C1 segment of cervical spinal cord (tissue), 14 donors: ENCODE measurements at places on chromosomes 6 and 20.
A peak's percentile ranks its signal among the peaks of the same experiment; 100 is the strongest.

DNA sequence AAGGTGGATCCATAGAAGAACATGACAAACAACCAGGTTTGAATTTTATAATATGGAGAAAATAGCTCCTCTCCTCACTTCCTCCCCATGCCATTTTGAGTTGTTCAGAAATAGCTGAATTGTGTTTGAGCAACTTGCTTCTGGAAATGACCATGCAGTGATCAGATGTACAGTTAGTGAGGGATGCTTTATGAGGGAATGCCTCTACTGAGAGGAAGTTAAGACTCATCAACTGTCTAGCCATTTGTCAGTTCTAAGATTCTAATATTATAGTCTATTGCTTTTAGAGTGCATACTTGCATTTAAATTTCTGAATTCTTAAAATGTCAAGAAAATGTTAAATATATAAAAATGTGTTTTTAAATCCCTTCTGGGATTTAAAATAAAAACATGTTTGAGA lies 3.8 kb downstream of the LAMA2 start:
- DNase-seq = no peak

DNA sequence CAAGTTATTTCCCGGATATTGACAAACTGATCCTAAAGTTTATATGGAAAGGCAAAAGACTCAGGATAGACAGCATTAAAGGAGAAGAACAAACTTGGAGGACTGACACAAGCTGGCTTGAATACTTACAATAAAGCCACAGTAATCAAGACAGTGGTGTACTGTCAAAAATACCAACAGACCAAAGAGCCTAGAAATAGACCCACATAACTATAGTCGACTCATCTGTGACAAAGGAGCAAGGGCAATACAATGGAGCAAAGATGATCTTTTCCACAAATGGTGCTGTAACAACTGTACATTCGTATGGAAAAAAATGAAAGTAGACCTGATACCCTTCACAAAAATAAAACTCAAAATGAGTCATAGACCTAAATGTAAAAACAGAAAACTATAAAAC lies 46.0 kb downstream of the ABHD12 start:
- no peak for DNase-seq

- DNase-seq = no peak
Measured at GRCh38 chr20:40462566-40462965, 226.5 kb downstream of the MAFB start.

DNA sequence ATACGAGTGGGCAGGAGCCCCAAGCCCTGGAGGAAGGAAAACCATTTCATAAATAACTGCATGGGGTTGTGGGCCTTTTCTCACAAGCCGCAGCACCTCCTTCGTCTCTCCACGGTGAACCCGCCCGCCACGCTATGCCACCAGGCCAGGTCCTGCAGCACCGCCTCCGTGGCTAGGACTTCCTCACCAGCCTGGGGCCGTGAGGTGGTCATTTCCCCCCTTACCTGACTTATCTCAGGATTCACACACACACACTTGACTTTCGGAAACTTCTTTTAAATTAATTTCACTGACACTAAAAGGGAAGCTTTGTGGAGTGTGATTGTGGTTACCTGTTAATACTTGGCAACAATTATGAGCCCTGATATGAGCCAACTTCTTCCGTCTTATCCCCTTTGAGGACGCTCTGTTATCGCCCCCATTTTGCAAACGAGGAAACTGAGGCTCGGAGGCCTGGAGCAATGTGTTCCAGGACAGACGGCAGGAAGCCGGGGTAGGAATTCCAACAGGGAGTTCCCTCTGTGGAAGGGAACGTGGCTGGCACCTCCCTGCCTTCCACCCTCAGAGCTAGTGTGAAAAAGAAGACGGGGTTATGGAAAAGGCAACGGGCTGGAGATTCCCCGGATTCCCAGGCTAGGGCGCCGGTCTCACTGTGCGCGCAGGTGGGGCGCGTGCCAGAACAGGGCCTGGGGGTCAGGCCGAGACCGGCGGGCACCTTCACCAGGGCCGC lies 817 bp upstream of the SLCO4A1 start:
- DNase-seq = no peak

- DNase-seq = no peak
Measured at GRCh38 chr6:102216232-102216631, 822.7 kb downstream of the GRIK2 start.

DNA sequence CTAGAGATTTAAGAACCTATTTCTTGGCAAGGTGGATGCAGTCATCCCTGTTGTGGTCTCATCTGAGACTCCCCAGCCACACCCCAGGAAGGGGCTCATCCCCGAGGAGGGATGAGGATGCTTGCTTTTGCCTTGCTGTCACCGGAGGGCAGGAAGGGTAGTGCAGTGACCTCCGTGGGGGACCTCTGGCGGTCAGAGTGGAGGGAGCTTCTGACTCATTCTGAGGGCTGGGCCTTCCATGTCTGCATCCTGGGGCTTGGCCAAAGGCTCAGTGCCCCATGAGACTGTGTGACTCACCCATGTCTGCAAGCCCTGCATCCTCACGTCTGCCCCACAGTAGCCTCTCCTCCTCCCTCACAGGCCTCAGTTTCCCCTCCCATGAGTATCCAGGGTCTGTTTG lies 38.7 kb downstream of the UQCC2 start:
- DNase-seq = no peak

- DNase-seq = no peak
Measured at GRCh38 chr6:90087106-90087833, 193.0 kb downstream of the GJA10 start.

DNA sequence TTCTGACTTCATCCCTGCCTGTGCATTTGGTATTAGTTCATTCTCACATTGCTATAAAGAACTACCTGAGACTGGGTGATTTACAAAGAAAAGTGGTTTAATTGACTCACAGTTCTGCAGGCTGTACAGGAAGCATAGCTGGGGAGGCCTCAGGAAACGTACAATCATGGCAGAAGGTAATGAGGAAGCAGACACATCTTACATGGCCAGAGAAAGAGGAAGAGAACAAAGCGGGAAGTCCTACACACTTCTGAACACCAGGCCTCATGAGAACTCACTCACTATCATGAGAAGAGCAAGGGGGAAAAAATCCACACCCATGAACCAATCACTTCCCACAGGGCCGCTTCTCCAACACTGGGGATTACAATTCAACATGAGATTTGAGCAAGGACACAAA lies 303.9 kb downstream of the CBLN4 start:
- no peak for DNase-seq

GRCh38 chr6:144939921-144940320 lies 654.8 kb downstream of the UTRN start:
- no peak for DNase-seq

- peak; percentile 3 for DNase-seq
Measured at GRCh38 chr6:165704045-165704748, 41.2 kb upstream of the PDE10A start.

GRCh38 chr20:25316506-25317190 lies 68.8 kb downstream of the PYGB start:
- DNase-seq = no peak

- no peak for DNase-seq
Measured at GRCh38 chr20:13800728-13801134, 15.9 kb downstream of the NDUFAF5 start.

DNA sequence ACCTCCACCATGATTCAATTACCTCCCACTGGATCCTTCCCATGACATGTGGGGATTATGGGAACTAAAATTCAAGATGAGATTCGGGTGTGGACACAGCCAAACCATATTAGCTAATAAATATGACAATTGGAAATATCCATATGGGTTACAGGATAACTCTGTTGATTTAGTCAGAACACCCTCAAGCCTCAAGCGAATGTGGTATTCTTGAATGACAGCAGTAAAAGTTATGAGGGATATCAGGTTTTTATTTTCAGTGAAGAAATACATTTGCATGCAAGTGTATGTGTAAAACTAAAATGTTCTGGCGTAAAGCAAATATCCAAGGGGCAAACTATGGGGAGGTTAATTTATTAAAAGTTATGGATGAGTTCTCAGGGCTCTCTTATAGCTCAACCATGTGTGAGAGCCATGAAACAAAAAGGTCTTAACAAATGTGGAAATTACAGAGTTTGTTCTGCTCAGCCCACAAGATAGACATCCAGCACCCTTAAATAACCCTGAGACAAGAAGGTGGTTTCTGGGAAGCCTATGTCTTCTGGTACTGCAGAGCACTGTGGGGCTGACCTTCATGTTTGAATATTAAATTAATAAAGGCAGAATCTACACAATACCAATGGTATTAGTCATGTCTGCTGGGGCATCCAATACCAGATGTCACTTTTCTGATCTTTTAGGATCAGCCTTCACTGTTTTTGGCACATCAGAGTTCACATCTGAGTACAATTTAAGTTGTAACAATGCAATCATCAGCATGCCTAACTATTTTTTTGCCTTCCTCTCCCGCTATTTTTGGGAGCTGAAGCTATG lies 370.5 kb upstream of the RSPO3 start:
- no peak for DNase-seq

DNA sequence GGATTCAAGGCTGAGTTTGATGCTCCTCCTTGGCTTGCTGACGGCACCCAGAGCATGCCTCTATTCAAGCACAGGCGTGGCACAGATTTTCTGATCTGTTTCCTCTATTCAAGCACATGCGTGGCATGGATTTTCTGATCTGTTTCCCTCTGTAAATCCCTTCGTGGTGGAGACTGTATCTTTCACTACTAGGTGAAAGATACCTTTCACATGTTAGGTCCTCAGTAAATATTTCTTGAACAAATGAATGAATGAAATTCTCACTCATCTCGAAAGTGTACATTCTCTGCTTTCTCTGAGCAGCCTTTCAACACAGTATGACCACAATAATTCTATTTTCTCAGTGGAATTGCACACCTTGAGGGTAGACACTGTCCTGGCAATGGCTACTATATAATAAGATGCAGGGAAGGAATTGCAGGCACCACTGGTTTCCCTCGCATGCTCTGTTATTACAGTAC lies 72.6 kb upstream of the F13A1 start:
- DNase-seq = no peak

- no peak for DNase-seq
Measured at GRCh38 chr20:53124075-53124551, 152.0 kb downstream of the TSHZ2 start.

DNA sequence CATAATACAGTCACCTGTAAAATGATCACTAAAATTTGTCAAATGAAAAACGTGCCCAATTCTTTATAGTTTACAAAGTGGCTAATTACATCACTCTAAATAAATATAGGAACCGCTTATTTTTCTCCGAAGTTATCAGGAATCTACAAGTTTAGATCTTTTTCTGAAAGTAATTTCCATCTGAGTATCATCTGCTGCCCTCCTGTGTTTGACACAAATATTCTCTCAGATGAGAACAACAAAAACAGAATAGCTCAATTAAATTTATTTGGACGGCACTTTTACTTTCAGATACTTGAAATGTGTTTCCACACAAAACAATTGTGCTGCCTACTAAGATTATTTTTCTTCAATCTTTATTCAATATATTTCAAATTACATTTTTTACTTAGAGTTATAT lies 5.0 kb downstream of the SF3B5 start:
- DNase-seq = no peak

DNA sequence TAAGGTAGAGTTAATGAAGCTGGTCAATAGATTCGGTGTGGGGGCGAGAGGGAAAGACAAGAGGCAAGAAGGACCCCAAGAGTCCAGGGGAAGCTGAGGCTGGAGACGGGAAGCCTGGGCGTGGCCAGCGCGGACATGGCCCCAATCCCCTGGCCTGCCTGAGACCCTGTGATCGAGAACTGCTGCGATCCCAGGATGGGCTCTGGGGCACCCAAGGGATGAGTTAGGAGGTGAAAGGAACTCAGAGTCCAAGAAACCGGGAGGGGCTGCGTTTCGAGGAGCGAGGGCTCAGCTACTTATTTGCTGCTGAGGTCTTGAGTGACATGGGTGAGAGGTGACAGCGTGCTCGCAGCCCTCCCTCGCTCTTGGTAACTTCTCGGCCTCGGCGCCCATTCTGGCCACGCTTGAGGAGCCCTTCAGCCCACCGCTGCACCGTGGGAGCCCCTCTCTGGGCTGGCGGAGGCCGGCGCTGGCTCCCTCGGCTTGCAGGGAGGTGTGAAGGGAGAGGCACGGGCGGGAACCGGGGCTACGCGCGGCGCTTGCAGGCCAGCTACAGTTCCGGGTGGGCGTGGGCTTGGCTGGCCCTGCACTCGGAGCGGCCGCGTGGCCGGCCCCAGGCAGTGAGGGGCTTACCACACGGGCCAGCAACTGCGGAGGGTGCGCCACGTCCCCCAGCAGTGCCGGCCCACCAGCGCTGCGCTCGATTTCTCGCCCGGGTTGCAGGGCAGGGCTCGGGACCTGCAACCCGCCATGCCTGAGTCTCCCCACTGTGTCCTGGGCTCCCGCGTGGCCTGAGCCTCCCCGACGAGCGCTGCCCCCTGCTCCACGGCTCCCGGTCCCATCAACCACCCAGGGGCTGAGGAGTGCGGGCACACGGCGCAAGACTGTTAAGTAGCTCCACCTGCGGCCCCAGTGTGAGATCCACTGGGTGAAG lies 58.2 kb downstream of the IRF4 start:
- DNase-seq = no peak

GRCh38 chr6:111032484-111033140 lies 50.8 kb downstream of the RPF2 start:
- no peak for DNase-seq

- DNase-seq = no peak
Measured at GRCh38 chr6:8499540-8499939, 64.2 kb upstream of the SLC35B3 start.

GRCh38 chr20:19047040-19047950 lies 165.1 kb upstream of the SLC24A3 start:
- DNase-seq = no peak

DNA sequence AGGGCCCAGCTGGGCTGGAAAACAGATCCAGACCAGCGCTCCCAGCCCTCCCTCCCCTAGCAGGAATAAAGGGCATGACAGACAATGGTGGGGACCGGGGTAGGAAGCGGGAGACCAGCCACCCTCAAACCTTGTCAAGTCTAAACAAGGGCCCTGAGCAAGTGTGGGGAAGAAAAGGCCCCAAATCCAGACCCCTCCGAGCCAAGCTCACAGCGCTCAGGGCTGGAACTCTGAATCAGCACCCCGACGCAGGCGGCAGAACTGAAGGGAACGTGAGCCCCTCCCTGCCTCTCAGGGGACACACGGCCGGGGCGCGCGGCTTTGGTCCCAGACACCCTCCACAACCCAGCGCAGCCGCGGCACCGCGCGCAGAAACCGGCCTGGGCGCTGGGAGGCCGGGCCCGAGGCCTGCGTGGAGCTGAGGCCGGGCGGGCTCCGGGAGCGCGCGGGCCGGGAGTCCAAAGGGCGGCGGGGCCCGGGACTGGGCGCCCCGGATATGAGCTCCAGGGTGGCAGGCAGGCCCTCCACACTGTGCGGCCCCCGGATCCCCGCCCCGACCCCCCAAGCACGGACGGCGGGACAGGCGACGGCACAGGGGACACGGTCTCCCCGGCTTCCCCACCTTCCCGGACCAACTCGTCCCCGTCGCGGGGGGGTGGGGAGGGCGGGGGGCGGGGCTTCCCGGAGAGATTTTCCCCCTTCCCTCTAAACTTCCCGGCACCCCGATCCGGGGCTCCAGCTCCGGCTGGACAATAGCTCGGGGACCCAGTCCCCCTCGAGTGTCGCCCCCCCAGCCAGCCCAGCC lies 641 bp downstream of the TEAD3 start:
- no peak for DNase-seq
